ENCODE measurements at places on chromosomes 5 and 9.

- no peak for DNase-seq
These were observed 28.9 kb upstream of the RECK start for GRCh38 chr9:36007852-36008251.

DNA sequence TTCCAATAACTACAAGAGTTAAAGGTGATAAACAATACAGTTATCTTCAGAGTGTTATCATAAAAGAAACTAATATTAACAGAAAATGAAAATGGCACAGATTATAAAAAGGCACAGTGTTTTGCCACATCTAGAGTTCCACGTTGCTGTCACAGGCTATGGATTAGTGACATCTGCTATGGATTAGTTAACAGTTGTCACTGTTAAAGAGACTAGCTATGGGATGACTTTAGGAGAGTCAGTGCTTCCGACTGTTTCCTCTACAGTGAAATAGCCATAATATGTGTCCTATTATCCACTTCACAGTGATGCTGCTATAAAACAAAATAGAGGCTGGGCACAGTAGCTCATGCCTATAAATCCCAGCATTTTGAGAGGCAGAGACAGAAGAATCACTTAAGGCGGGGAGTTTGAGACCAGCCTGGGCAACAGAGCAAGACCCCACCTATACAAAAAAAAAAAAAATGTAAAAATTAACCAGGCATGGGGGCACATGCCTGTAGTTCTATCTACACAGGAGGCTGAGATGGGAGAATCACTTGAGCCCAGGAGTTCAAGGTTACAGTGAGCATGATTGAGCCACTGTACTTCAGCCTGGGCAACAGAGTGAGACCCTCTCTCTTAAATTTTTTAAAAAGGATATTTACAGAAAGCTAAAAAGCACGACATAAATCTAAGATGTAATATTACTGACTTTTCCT is 19.7 kb downstream of the MAPKAP1 start:
- no peak for DNase-seq

- no peak for DNase-seq
These were observed 251.6 kb upstream of the HAPLN1 start for GRCh38 chr5:83972236-83972635.

DNA sequence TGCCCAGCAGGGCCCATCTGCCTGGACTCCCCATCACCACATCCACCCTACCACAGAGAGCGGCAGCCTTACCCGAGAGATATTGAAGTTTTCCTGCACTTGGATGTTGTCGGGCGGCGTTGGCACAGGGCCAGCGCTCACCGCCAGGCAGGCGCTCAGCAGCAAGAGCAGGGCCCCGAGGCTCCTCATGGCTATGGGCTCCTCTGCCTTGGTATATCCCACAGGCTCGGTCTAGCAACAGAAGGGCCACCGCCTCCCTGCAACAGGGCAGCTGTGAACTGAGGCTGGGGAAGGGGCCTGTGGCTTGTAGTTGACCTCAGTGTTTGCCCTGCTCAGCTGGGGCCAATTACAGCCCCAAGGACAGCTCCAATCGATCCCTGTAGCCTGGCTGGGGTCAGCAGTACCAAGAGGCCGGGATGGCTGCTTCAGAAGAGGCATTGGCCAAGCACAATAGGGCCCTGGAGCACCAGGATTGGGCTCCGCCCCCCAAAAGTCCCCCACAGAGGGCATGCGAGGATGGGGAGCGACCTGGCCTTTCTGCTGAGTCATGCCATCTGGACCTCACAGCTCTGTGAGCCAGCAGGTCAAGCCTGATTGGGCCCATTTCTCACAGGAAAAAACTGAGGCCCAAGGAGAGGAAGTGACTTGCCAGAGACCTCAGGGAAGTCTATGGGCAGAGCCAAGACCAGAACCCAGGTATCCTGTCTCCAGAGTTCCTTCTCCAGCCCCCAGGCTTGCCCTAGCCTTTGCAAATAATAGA is at the start of gene AMBP:
TSS of gene AMBP (minus strand) at position 280 of the 760 bp plus-strand sequence. CDS start at position 189, 91 bp downstream.
- no peak for DNase-seq

GRCh38 chr9:132054024-132054423 is 25.6 kb downstream of the MED27 start:
- DNase-seq = no peak

GRCh38 chr5:170338933-170339779 is 41.6 kb upstream of the LCP2 start:
- DNase-seq = peak; percentile 72

- DNase-seq = no peak
These were observed 124.7 kb downstream of the GALNT10 start for GRCh38 chr5:154315196-154315595.

- no peak for DNase-seq
These were observed 1217.9 kb upstream of the ACO1 start for GRCh38 chr9:31166516-31166915.

GRCh38 chr5:103808464-103809106 is 246.0 kb upstream of the NUDT12 start:
- peak; percentile 3 for DNase-seq

DNA sequence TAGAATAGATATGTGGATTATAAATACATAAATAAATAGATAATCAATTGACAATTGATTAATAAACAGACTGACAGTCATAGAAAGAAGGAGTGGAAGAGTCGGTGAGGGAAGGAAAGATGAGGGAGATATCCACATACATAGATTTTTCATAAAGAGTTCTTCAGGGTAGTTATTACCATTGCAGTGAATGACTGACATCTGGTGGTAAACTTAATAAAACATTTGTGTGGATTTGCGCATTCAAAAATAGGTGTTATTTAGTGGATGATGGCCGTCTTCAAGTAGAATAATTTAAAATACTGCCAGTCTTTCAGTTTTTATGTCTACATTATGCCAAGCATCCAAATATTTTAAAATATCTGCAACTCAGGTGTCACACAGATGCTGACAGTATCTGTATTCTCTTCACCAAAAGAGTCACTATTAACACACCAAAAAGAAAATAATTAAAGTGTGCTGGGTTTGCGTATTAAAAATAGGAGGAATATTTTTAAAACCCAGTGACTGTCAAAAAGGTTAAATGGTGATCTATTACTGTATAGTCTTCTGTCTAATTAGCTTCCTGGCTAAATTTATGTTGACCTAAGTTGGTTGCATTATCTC is 78.8 kb downstream of the GIN1 start:
- DNase-seq = no peak

DNA sequence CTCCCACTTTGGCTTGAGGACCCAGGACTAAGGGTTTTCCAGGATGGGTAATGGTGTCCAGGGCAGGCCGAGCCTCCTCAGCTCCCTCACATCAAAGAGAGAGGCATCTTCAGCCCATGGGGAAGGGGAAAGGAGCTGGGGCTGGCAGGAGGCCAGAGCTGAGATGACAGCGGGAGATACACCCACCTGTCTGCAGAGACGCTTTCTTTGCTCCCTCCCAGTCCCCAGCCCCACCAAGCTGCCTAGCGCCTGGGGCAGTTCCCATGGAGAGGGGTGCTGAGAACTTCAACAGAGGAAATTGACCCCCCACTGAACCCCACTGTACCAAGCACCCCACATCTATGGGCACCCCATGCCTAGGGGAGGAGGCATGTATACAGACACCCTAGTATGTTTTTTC is 10.6 kb downstream of the PCDH1 start:
- no peak for DNase-seq

GRCh38 chr5:119954106-119954505 is 324.7 kb downstream of the FAM170A start:
- no peak for DNase-seq

DNA sequence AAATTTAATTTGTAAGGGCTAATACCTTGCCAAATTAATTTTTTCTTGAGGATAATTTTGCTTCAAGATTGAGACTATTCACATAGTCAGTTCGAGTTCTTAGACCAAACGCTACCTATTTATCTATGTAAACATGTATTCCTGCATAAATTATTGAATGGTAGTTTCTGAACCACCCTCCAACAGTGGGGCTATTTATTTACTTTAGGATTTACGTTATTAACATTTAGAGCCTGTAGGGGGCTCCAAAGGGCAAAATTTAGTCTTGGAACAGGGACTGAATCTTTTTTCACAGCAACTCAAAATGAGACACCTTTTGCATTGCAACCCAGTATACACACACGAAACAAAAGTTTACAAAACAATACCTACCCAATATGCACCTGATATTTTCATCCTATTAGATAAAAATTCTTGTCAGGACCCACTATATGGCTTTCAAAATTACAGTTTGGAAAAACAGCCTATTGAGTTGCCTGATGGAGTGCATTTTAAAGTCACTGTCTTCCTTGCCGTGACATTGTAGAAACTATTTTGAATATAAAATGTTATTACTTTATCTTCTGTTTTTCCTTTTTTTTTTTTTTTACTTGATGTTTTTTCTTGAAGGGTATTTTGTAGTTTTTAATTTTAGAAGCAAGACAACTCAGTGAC is 47.1 kb upstream of the POU4F3 start:
- DNase-seq = no peak

DNA sequence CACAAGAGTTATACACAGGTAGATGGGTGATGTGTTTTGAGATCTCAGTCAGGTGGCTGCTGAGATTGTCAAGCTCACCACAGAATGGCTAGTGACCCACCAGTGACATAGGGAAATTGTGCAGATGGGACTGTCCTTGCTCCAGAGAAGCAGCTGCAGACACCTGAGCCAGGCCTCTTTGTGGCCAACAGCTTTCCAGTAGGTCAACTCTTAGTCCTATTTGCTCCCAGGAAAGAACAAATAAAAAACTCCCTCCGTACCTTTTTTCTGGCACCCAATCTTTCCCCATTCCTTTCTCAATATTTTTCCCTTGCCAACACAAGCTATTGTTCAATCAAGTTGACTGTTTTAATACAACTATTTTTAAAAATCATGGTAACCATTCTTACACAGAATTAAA is 14.2 kb downstream of the IARS1 start:
- DNase-seq = no peak

DNA sequence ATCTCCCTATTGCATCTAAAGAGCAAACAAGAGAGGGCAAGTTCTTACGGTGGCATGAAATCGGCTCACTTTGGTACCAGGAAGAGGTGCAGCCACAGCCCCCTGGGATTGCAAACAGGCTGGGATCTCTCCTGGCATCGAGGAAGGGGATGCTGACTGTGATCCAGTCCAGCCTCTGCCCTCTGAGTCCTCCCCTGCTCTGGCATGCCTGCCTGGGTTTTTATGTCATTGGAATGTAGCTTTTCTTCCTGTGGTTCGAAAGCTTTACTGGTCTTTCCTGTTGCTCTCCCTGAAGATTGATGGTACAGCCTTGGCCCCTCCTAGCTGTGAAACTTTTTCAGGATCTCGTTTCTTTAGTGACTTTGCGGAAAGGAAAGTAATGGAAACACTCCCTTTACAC is 6.6 kb downstream of the SLC46A2 start:
- DNase-seq = no peak

- no peak for DNase-seq
These were observed 21.2 kb downstream of the DYNC2I2 start for GRCh38 chr9:128635266-128636023.

- peak; percentile 86 for DNase-seq
These were observed 58.4 kb upstream of the PHF24 start for GRCh38 chr9:34899535-34900158.

- peak; percentile 72 for DNase-seq
These were observed 184.2 kb downstream of the EFNA5 start for GRCh38 chr5:107486489-107486888.

GRCh38 chr9:112380825-112381221 is 915 bp downstream of the HSDL2 start:
- DNase-seq = no peak

DNA sequence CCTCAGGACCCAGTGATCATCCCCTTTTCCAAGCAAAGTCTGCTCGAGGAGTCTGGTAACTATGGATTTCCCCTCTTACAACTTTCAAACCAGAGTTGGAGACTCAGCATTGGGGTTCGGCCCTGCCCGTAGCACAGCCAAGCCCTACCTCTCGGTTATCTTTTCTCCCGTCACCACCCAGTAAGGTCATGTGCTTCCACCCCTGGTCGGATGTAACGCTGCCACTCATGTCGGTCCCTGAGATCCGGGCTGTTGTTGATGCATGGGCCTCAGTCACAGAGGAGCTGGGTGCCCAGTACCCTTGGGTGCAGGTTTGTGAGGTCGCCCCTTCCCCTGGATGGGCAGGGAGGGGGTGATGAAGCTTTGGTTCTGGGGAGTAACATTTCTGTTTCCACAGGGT is 1.2 kb downstream of the GALT start:
- DNase-seq = no peak

DNA sequence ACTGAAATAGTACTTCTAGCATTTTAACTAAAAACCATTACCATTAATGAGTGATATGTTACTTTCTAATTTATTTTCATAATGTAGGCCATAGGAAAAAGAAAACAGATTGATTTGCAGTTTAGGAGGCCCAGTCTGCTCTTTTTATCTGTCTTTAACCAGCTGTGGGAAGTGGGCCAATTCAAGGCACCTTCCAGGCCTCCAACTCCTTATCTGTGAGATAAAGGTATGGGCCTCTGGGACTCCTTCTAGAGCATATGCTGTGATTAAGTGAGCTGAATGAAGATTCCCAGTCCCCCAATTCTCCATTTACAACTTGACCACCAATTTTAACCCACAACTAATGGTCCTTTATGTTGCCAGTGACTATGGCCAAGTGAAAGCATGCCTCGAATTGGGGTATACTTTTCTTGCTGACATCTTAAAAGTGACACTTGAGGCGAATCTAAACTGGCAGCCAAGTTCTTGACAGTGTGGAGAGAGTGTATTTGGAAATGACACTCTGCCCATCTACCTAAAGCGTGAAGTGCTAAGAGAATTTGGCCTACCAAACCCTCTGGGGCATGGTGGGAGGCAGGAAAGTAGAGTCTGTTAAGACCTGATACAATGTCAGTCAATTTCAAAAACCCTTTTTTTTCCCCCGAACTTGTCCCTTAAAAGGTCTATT is 88.3 kb downstream of the PIK3R1 start:
- no peak for DNase-seq

DNA sequence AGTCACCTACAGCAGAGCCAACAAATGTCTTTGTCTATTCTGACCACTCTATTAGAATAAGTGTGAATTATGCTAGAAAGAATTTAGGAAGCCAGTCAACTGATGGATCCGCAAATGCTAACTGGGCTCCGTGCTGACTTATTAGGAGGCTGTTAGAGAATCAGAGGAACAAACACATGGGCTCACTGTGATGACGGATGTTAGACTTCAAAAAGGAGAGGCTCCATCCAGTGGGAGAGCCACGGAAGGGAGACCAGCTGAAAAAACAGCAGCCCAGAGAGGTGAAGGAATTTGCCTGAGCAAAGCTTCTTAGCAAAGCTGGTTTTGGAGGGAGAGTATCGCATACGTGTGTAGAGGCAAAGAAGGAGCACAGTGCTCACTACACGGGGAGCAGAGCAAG is 5.8 kb upstream of the TGFBI start:
- no peak for DNase-seq

DNA sequence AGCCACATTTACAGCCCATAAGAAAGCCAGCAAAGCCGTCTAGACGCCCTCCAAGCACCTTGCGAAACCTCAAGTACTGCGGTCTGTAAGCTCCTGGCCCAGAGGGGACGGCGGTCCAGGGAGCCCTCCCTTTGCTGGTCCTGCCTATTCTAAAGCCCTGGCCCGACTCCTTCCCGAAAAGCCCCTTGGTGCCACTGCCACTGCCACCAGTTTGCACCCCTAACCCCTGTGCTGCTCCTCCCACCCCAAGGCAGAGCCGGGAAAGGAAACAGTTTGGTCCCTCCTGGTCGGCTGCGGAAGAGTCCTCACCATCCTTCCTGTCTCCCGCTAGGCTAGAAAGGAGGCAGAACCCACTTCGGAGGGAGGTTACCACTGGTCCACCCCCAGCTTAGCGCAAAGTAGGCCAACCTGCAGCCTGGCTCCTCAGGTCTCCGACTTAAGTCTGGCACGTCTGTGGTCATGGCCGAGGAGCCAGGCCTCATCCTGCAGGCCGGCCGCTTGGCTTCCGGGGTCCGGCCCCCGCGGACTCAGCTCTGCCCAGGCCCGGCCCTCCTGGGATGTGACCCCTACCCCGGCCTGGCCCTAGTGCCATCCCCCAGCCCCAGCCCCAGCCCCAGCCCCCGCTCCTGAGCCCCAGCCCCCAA is 916 bp downstream of the TOR1A start:
- peak; percentile 40 for DNase-seq
